Stomach (tissue), 19 donors: ENCODE measurements at places on chromosomes 16 and 17.
A peak's percentile ranks its signal among the peaks of the same experiment; 100 is the strongest.

DNA sequence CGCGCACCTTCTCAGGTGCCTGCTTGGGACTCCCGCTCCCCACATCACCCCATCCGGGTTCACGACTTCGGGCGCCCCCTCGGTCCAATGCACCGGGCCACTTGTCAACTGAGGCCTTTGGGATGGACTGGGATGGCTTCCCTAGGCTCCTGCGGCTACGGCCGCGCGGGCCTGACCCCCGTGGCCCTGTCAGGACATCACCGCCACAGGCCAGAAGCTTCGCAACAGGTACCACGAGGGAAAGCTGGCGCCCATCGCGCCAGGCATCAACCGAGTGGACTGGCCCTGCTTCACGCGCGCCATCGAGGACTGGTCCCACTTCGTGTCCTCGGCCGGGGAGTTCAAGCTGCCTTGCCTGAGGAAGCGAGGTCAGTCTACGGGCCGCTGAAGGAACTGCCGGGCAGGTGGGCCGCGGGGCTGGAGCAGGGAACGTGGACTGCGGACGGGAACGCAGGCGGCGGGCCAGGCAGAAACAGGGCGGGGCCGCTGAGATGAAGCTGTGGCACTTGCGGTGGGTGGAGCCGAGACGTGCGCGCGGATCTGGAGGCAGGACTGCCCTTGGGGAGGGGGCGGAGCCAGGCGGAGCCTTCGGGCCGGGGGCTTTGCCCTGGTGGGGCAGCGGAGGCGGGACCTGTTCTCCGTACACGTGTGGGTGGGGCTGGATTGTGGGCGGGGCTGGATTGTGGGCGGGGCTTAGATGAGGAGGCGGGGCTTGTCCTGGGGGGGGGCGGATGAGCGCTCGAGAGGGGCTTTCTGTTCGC is 13.7 kb upstream of the CNGB1 start:
- peak; percentile 96 for DNase-seq
- no peaks in the 10 kb centered on the region for H3K36me3 ChIP-seq
- H3K4me1 ChIP-seq: peaks cover 21% of the 10 kb centered on the region
- peaks cover 23% of the 10 kb centered on the region for H3K27me3 ChIP-seq
- H3K4me3 ChIP-seq: peak overlapping the region; percentile 58

- no peaks in the 10 kb centered on the region for H3K36me3 ChIP-seq
- H3K27me3 ChIP-seq: peaks cover 44% of the 10 kb centered on the region
- H3K4me1 ChIP-seq: peaks cover 15% of the 10 kb centered on the region
- no peak overlapping the region for H3K27ac ChIP-seq
- H3K4me3 ChIP-seq: peak overlapping the region; percentile 28
Observed at GRCh38 chr16:24609740-24610415, 70.5 kb downstream of the RBBP6 start.

DNA sequence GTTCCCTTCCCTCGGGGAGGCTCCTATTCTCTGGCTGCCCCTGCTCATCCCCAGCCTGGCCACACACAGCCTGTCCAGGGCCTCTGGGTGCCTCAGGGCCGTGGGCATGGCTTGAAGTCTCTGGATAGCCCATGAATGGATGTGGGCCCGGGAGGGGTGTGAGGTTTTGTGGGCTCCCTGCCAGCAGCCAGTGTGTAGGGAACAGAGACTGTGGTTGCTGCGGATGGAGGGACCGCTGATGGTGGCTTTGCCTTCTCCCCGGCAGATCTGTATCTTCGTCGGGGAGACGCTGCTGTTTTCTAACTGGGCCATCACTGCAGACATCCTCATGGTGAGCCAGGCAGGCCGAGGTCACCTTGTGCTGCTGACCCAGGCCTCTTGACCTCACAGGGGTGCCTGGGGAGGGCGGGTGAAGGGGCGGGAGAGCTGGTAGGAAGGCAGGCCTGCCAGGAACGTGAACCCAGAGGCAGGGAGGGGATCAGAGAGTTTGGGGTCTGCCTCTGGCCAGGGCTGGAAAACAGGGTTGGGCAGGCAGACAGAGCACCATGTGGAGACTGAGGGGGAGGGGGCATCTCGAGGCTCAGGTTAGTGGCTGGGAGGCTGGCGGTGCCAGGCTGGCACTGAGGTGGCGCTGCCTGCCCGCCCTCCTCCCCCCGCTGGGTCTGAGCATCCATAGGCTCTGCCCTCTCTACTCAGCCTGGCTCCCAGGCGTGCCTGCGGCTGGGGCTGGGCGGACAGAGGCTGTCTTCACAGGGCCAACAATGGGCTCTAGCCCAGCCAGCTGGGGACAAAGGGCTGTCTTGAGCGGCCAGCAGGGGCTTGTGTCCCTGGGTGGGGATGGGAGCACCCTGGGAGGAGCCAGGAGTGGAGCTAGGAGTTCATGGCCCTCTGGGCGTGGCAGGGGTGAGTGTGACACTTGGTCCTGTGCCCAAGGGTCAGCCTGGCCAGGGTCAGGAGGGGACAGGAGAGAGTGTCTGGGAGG is 21.4 kb downstream of the MYBBP1A start:
- no peak overlapping the region for H3K4me3 ChIP-seq
- no peaks in the 10 kb centered on the region for H3K27me3 ChIP-seq
- H3K4me1 ChIP-seq: peaks cover 61% of the 10 kb centered on the region
- peaks cover 37% of the 10 kb centered on the region for H3K36me3 ChIP-seq
- peak overlapping the region; percentile 74 for H3K27ac ChIP-seq

DNA sequence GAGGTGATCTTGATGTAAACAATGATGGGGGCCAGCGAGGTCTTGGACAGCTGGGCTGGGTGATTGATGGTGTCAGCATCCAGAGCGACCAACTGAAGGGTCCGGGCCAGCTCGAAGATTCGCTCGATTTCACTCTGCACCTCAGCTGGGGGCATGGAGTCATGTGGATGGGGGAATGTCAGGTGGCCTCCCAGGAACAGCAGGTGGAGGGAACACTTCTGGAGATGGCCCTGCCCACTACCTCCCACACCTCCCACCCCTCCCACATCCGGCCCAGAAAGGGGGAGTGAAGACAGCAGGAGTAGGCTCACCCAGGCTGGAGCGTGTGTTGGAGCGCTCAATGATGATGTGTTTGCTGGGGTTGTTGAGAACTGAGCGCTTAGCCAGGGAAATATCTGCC is 13.7 kb downstream of the CACNB1 start:
- no peak for DNase-seq
- H3K4me3 ChIP-seq: no peak overlapping the region
- H3K4me1 ChIP-seq: no peaks in the 10 kb centered on the region
- no peaks in the 10 kb centered on the region for H3K27me3 ChIP-seq
- no peak overlapping the region for H3K27ac ChIP-seq

GRCh38 chr17:8248751-8249607 is at the start of gene PFAS:
Gene PFAS (plus strand): TSS chr17:8249289. CDS start chr17:8253938, 4,649 bp downstream.
- peaks cover 30% of the 10 kb centered on the region for H3K4me1 ChIP-seq
- no peaks in the 10 kb centered on the region for H3K27me3 ChIP-seq
- peak; percentile 98 for DNase-seq

GRCh38 chr16:50627419-50627818 is 53.7 kb downstream of the SNX20 start:
- no peak overlapping the region for H3K4me3 ChIP-seq
- peak; percentile 86 for DNase-seq
- no peak overlapping the region for H3K27ac ChIP-seq

DNA sequence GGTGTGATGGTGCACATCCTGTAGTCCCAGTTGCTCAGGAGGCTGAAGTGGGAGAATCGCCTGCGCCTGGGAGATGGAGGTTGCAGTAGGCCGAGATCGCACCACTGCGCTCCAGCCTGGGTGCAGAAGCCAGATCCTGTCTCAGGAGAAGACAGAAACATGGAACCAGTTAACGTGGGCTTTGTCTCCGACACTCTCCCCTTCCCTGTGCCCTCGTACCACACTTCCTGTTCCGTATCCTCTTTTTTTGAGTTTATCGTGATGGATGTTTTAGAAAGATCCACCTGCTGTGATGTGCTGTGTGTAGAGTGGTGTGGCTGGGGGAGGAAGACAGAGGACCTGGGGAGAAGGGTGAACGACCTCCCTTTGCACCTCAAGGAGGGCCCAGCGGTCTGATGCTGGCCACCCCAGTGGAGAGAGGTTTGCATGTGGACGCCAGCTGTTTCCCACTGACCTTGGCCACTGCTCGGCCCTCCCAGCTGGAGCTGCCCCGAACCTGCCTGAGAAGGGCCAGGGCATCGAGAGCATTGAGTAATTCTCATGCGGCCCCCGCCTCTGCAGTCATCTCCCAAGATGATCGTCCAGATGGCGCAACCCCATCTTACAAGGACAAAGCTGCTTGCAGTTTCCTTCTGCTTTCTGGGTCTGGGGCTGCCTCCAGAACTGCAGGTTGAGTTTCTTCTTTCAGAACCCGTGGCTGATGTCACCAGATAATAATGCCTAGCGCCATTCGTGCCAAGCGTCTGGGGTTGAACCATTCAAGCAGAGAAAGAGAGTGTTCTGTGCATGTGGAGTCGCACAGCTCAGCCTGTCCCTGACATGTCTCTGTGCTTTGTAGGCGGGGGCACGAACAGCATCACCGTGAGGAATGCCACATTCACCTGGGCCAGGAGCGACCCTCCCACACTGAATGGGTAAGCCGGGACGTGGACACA is 126.3 kb downstream of the ABCC1 start:
- peaks cover 85% of the 10 kb centered on the region for H3K36me3 ChIP-seq
- H3K4me3 ChIP-seq: no peak overlapping the region
- H3K4me1 ChIP-seq: peaks cover 27% of the 10 kb centered on the region
- H3K27me3 ChIP-seq: no peaks in the 10 kb centered on the region

DNA sequence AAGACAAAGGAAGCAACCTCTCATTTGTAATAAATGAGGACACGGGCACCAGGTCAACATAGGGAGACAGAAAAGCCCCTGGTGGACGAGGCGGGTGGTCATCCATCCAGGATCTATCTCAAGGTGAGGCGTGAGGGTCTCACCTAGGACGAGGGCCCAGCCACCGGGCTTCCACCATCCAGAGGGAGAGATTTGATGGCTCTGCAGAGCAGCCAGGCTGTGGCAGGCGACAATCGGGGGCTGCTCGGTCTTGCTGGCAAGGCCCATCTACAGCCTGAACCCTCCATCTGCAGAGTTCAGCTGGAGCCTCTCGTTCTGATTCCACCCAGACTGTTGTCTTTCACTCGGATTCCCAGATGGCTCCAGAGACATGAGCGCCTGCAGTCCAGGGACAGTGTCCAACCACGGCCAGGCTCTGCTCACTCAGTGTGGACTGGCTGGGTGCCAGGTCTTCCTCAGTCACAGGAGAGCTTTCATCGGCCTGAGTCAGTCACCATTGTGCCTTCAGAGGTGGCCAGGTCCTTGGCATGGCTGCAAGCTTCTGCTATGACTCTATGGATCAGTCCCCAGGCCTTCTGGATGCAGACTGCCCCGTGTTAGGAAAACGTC is 5.9 kb downstream of the LITAFD start:
- peaks cover 18% of the 10 kb centered on the region for H3K4me1 ChIP-seq
- peaks cover 43% of the 10 kb centered on the region for H3K36me3 ChIP-seq
- no peak overlapping the region for H3K27ac ChIP-seq
- H3K4me3 ChIP-seq: no peak overlapping the region
- no peak for DNase-seq

- H3K4me1 ChIP-seq: no peaks in the 10 kb centered on the region
- H3K27ac ChIP-seq: no peak overlapping the region
- H3K4me3 ChIP-seq: no peak overlapping the region
Observed at GRCh38 chr16:65481956-65482355, 360.1 kb upstream of the CDH11 start.

DNA sequence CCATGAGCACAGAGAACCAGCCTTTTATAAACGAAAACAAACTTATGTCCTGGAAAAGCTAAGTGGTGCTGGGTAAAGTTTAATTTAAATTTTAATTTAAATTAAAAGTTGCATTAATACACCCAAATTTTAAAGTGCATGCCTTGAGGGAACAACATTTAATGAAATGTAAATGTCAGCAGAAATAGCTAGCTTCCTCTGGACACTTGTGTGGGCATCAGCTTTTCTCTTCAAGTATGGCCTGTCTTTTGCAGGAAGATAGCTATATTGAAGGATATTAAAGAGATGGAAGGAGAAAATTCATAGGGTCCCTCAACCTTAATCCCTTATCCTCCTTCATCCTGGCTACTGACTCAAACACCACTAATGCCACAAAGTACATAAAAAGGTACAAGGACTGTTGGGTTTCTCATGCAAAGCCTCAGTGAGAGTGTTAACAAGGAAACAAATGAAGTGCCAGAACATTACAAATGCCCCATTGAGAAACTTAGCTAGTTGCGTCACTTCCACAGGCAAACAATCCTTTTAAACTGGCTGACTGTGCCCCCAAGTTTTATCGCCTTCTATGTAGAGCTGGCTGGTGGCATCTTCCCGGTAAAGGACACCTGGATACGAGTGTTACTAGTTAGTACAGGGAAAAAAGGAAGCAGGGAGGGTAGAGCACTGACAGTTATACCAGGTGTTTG is 14.1 kb downstream of the PHF12 start:
- peak overlapping the region; percentile 70 for H3K27ac ChIP-seq
- no peak overlapping the region for H3K4me3 ChIP-seq
- no peaks in the 10 kb centered on the region for H3K27me3 ChIP-seq
- H3K4me1 ChIP-seq: peaks cover 55% of the 10 kb centered on the region
- no peaks in the 10 kb centered on the region for H3K36me3 ChIP-seq
- no peak for DNase-seq

GRCh38 chr17:78397681-78398101 is 19.2 kb downstream of the PGS1 start:
- H3K4me3 ChIP-seq: no peak overlapping the region
- peaks cover 76% of the 10 kb centered on the region for H3K36me3 ChIP-seq
- no peaks in the 10 kb centered on the region for H3K27me3 ChIP-seq

- peak; percentile 58 for DNase-seq
- H3K27ac ChIP-seq: no peak overlapping the region
- no peaks in the 10 kb centered on the region for H3K36me3 ChIP-seq
- peaks cover 31% of the 10 kb centered on the region for H3K4me1 ChIP-seq
- H3K27me3 ChIP-seq: no peaks in the 10 kb centered on the region
Observed at GRCh38 chr16:54176376-54176901, 110.1 kb downstream of the IRX3 start.

DNA sequence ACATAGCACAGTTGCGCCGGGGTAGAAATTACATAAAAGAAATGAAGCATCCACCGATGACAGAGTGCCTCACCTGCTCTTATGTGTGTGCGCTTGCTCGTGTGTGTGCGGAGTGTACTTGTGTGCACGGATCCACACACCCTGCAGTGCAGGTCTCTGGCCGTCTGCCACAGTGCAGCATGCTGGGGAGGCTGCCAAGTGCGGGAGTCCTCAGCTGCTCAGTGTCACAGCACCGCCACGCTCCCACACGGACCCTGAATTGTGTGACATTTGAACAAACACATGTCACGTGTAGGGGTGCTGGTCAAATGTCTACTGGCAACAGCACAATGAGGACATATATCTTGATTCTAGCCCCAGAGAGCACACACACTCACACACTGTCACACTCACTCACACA is 243.0 kb upstream of the MYOCD start:
- H3K27me3 ChIP-seq: no peaks in the 10 kb centered on the region
- H3K36me3 ChIP-seq: no peaks in the 10 kb centered on the region
- peaks cover 15% of the 10 kb centered on the region for H3K4me1 ChIP-seq
- peak; percentile 73 for DNase-seq

DNA sequence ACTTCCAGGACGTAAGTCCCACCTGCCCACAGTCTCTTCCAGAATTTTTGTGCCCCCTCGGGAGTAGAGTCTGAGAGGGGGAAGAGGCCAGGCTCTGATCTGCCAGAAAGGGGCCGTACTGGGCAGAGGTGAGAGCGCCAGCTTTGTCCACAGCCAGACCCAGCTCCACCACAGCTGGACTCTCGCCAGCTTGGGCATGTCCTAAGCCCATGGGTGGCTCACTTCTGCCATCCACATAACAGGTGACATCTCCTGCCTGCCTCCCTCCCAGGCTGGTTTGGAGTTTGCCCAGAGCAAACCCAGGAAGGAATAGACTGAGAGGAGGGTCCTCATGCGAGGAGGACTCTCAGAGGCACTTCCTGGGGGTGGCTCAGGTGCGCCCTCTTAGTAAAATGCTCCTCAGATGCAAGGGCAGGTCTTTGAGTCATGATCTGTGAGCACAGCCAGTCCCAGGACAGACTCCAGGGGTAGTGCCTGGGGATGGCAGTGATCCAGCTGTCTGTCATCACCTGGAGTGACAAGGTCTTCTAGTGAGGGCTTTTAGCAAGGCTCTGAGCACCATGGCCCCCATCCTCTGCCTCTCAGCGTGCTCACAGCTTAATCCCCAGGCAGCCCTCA is 89.2 kb downstream of the AMFR start:
- no peak for DNase-seq
- peaks cover 3% of the 10 kb centered on the region for H3K4me1 ChIP-seq
- H3K27ac ChIP-seq: no peak overlapping the region
- H3K4me3 ChIP-seq: no peak overlapping the region
